Cerebellar nuclear complex (tissue), 1 donor: ENCODE measurements at places on chromosomes 6 and 20.

GRCh38 chr20:49671433-49671832, 42.2 kb downstream of the B4GALT5 start:
- DNase-seq: no peak

- no peak for DNase-seq
Measured at GRCh38 chr6:31574106-31575061, 981 bp upstream of the TNF start.

GRCh38 chr20:54535033-54535432, 59.6 kb downstream of the DOK5 start:
- no peak for DNase-seq

DNA sequence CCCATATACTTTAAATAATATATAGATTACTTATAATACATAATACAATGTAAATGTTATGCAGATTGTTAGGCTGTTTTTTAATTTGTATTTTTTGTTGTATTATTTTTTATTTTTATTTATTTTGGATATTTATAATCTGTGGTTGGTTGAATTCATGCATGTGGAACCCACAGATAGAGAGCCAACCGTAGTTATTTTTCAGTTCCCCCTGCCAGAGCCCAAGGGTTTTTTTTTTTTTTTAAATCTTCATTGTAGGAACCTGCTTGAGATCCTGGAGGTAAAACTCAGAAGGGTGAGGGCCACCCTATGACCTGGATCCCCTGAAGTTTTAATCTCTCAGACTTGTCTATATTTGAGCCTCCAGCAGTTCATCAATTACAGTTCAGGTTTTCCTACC, 133.2 kb downstream of the B3GAT2 start:
- DNase-seq: no peak

DNA sequence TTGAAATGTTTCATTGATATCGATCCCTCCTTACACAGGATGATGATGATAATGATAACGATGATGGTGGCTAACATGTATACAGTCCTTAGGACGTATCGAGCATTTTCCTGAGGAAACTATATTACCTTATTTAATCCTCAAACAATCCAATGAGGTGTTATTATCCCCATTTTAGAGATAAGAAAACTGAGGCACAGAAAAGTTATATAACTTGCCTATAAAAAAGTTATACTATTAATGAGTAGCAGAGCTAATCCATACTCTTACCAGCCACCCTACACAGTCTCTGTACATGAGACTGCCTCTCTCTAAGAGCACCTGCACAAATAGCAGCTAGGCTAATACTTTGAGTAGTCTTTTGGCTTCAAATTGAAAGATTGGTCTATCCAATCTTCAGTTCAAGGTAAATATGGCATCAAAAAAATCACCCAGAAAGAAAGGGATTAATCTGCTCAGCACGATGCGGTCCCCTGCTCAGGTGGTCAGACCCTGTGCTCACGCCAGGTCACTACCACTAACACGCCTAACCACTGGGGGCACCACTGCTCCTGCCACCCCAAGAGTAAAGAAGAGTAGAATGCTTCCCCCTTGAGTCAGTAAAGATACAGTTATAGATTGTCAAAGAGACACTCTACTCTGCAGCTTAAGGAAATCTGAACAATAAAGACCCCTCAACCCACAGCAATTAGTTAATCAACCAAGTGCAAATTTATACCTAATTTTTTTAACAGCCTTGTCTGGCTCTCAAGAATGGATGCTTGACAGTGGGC, 15.0 kb downstream of the GABBR1 start:
- DNase-seq: no peak

DNA sequence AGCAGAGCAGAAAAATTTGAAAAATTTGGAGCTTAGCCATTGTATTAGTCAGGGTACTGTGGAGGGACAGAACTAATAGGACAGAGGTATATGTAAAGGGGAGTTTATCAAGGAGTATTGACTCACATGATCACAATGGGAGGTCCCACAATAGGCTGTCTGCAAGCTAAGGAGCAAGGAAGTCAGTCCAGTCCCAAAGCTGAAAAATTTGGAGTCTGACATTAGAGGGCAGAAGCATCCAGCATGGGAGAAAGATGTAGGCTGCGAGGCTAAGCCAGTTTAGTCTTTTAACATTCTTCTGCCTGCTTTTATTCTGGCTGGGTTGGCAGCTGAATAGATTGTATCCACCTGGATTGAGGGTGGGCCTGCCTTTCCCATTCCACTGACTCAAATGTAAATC, 82.0 kb downstream of the SMPDL3A start:
- no peak for DNase-seq

DNA sequence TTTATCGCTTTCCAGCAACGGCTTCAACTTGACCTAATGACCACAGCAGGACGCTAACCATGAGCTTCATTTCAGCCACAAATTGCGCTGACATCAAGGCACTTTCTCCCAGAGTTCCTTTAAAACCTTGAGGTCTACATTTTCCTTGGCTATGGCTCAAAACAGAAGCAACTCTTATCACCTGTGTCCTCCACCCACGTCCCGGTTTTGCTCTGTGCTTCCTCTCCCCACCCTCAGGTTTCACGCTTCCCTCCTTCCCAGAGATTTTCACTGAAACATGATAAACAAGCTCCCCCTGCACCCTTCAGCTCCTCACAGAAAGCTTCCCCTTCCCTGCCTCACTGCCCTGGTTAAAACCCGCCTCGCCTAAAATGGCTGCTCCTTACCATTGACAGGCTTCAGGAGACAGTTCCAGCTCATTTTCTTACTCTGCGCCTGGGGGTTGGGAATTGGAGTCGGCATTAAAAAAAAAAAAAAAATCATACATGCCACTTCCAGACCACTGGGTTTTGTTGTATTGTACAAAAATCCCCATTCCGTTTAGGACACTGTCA, 229.5 kb downstream of the UBE3D start:
- no peak for DNase-seq

GRCh38 chr6:2522521-2522920, 228.2 kb downstream of the MYLK4 start:
- no peak for DNase-seq

- no peak for DNase-seq
Measured at GRCh38 chr6:89008001-89008814, 44.8 kb upstream of the RNGTT start.

DNA sequence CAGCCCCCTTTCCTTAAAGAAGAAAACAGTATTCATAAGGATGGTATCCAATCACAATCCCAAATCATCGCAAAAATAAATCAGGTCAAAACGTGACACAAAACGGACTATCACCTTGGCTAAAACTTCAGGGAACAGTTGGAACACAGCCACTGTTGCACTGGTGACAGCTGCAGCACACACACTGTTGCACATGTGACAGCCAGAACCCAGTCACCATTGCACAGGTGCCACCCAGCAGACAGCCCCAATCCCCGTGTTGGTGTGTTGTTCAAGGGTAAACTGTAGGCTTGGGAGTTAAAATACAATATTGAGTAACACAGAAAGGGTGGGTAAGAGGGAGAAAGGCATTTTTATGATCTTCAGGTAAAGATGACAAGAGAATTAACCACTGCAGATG, 15.8 kb downstream of the PSMB1 start:
- no peak for DNase-seq

DNA sequence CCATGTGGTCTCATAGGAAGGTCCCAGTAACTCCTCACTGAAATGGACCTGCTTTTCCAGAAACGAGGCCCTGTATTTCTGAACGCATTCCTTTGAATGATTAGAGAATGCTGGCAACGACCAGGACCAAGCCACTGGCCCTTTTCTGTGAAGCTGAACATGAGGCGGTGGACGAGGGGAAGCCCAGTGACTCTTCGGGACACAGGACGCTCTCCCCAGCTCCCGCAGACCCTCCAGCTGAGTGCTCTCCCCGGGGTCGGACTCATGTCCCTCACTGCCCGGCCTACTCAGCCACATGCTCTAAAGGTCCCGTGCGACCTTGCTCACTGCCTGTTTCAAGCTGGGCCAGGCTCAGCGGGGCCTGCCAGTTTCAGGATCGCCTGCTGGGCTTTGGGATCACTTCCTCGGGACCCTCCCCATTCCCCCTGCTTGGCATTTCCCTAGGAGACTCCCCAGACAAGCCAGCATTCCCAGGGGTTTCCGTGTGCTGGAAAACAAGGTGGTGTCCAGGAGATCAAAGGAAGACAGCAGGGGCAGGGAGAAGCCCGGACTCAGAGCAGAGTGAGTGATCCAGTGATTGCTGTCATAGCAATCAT, 2.6 kb upstream of the CST9 start:
- no peak for DNase-seq

- no peak for DNase-seq
Measured at GRCh38 chr6:96907498-96907897, 9.8 kb upstream of the NDUFAF4 start.

GRCh38 chr6:33571637-33572316, 8.3 kb downstream of the BAK1 start:
- DNase-seq: no peak

DNA sequence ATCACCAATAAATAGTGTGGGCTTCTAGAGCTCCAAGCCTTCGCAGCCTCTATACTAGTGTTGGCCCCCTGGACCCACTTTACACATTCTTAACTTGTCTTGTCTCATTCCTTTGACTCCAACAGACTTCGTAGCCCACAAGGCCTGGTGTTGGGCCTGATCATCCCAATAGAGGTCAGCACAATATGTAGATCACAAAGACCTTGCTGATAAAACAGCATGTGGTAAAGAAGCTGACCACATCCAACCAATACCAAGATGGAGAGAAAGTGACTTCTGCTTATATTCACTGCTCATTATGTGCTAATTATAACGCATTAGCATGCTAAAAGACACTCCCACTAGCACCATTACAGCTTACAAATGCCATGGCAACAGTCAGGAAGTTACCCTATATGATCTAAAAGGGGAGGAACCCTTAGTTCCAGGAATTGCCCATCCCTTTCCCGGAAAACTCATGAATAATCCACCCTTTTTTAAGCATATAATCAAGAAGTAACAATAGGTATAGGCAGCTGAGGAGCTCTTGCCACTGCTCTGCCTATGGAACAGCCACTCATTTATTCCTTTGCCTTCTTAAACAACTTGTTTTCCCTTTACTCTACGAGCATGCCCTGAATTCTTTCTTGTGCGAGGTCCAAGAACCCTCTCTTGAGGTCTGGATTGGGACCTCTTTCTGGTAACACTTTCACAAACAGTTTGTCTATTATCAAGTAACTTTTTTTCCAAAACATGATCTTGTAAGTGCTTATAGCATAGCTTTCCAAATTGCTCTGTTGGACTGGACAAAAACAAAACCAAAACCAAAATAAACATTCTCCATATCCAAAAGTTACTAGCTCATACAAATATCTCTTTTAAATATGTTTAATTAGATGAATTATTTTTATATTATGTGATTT, 54.6 kb upstream of the ECHDC1 start:
- DNase-seq: no peak

GRCh38 chr20:47320990-47321805, 35.3 kb downstream of the ZMYND8 start:
- no peak for DNase-seq

DNA sequence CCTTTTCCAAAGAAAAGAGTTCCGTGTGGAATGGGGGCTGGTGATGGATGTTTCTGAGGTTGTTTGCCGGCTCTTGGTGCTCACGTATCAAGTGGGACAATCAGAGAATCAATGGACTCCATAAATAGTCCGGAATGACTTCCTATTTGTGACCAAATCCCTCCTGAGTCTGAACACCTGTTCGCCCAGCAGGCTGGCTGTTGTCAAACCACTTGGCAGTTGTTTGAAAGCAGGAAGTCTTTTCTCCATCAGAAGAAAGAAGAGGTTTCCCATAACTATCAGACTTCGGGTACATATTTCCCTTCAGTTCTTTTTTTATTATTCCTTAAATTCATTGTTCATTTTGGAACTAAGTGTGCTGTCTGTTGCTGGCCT, 154.7 kb upstream of the RIN2 start:
- DNase-seq: no peak
